ENCODE measurements at places on chromosomes 5 and 9.

- no peak overlapping the region for H3K27ac ChIP-seq
- peaks cover 9% of the 10 kb centered on the region for H3K36me3 ChIP-seq
- no peaks in the 10 kb centered on the region for H3K27me3 ChIP-seq
- peaks cover 15% of the 10 kb centered on the region for H3K4me1 ChIP-seq
- DNase-seq = no peak
- no peak overlapping the region for H3K4me3 ChIP-seq
Observed at GRCh38 chr9:120481248-120481647, 98.7 kb downstream of the CDK5RAP2 start.

- no peak overlapping the region for H3K4me3 ChIP-seq
- H3K27ac ChIP-seq = no peak overlapping the region
- no peaks in the 10 kb centered on the region for H3K36me3 ChIP-seq
- H3K4me1 ChIP-seq = peaks cover 10% of the 10 kb centered on the region
- DNase-seq = no peak
- no peaks in the 10 kb centered on the region for H3K27me3 ChIP-seq
Observed at GRCh38 chr5:68822796-68823195, 271.0 kb upstream of the SLC30A5 start.

GRCh38 chr9:122016309-122016708 is 76.8 kb downstream of the TTLL11 start:
- DNase-seq = no peak
- H3K27ac ChIP-seq = no peak overlapping the region
- no peak overlapping the region for H3K4me3 ChIP-seq
- no peaks in the 10 kb centered on the region for H3K27me3 ChIP-seq

DNA sequence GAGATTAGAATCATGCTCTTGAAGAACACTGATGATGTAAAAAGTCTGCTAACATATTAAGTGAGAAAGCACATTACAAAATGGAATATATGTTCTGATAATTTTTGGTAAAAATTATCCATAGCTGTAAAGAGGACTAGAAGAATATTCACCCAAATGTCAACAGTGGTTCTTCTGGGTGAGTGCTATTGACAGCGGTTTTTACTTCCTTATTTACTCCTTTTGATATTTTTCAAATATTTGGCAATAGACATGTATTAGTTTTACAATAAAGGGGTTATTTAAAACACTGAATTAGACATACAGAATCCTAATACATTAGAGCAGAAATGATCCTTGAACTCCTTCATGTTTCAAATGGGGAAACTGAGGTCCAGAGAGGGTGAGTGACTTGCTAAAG is 26.9 kb upstream of the MEGF9 start:
- H3K4me1 ChIP-seq = no peaks in the 10 kb centered on the region
- DNase-seq = no peak
- no peaks in the 10 kb centered on the region for H3K27me3 ChIP-seq
- H3K4me3 ChIP-seq = no peak overlapping the region

DNA sequence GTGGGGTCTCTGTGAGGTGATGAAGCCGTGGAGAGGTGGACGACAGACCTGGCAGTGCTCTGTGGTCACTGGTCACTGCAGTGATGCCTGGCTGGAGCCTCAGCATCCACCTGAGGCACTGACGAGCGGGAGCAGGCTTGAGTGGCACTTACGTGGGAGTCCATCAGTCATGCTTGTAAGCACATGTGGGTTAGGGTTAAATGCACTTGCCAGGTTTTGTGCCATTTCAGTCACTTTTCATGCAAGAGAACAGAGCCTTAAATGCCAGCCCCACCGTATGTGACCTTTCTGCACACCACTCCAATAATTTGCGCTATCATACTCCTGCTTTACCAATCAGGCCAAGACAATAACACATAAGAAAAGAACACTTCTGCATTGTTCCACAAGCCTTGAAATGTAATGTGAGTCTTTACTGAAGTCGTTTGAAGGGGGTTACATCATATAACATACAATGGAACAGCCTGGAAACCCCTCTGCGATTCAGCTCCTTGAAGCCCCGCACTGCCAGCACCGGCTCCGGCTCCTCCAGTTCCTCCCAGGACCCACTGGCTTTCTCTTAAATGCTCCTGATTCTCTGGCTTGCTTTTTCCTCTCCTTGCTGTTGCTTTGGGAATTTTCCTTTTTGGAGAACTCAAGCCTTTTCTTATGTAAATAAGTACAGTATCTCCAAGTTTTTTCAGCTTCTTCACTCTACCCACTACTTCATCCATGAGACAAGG is 59.4 kb upstream of the CTXN3 start:
- no peak overlapping the region for H3K4me3 ChIP-seq
- no peaks in the 10 kb centered on the region for H3K27me3 ChIP-seq
- no peak for DNase-seq
- H3K4me1 ChIP-seq = no peaks in the 10 kb centered on the region

GRCh38 chr5:31033295-31033694 is 160.2 kb upstream of the CDH6 start:
- peak; percentile 20 for DNase-seq
- H3K4me1 ChIP-seq = no peaks in the 10 kb centered on the region
- H3K27me3 ChIP-seq = no peaks in the 10 kb centered on the region
- H3K36me3 ChIP-seq = no peaks in the 10 kb centered on the region

- H3K4me1 ChIP-seq = no peaks in the 10 kb centered on the region
- no peak overlapping the region for H3K4me3 ChIP-seq
- H3K36me3 ChIP-seq = no peaks in the 10 kb centered on the region
- DNase-seq = no peak
- no peaks in the 10 kb centered on the region for H3K27me3 ChIP-seq
- H3K27ac ChIP-seq = no peak overlapping the region
Observed at GRCh38 chr5:125005266-125005665, 258.8 kb upstream of the ZNF608 start.

- H3K4me3 ChIP-seq = no peak overlapping the region
- no peaks in the 10 kb centered on the region for H3K36me3 ChIP-seq
- no peaks in the 10 kb centered on the region for H3K27me3 ChIP-seq
Observed at GRCh38 chr5:41778410-41778809, 91.8 kb downstream of the OXCT1 start.

DNA sequence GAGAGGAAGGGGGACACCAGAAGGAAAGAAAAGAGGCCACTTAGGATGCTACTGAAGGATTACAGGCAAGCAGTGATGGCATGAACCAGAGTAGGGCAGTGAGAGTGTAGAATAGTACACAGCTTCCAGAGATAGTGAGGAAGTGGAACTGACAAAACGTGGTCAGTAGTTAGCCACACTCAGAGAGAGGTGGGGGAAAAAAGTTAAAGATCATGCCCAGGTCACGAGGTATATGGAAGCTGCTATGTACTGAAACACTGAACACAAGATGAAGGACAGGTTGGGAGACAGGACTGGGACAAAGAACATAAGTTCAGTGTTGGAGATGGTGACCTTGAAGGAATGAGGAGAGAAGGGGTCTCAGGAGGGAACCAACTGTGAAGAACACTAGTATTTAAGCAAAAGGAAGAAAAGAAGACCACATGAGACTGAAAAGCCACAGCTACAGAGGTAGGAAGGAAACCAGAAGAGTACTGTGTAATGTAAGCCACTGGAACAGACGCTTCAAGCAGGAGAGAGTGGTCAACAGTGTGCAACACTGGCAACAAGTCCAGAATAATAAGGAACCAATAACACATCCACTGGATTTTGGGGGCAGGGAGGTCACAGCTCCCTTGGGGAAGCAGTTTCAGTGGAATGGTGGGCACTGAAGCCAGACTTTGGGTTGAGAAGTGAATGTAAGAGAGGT is 45.5 kb downstream of the ELL2 start:
- no peaks in the 10 kb centered on the region for H3K27me3 ChIP-seq
- H3K4me1 ChIP-seq = no peaks in the 10 kb centered on the region
- DNase-seq = no peak
- H3K36me3 ChIP-seq = no peaks in the 10 kb centered on the region
- H3K4me3 ChIP-seq = no peak overlapping the region
- H3K27ac ChIP-seq = no peak overlapping the region

- no peak for DNase-seq
- no peak overlapping the region for H3K4me3 ChIP-seq
- H3K36me3 ChIP-seq = no peaks in the 10 kb centered on the region
- H3K27ac ChIP-seq = no peak overlapping the region
- no peaks in the 10 kb centered on the region for H3K4me1 ChIP-seq
Observed at GRCh38 chr9:77763566-77763965, 115.4 kb upstream of the GNA14 start.

DNA sequence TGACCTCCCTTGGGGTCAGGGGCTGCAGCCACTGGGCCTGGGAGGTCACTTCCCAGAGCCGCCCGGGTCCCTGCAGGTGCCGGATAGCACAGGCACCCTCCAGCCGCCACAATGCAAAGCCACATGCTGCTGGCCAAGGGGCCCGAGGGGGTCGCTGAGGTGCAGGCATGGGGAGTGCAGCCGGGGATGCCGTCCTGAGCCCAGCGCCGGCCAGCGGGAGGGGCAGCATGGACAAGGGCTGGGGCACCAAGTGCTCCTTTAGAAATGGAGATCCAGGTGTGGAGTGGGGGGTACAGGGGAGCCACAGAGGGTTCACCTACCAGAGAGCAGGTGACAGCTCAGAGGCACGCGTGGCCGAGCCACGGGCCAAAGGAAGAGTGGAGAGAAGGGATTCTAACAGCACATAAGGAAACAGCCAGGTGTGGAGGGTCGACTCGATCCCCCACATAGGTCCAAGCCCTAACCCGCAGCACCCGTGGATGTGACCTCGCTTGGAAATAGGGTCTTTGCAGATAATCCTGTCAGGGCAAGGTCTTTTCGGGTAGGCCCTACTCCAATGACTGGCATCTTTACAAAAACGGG is 24.7 kb downstream of the ZDHHC11B start:
- no peaks in the 10 kb centered on the region for H3K27me3 ChIP-seq
- no peak overlapping the region for H3K4me3 ChIP-seq
- H3K27ac ChIP-seq = no peak overlapping the region
- H3K36me3 ChIP-seq = peaks cover 46% of the 10 kb centered on the region
- H3K4me1 ChIP-seq = peaks cover 49% of the 10 kb centered on the region

DNA sequence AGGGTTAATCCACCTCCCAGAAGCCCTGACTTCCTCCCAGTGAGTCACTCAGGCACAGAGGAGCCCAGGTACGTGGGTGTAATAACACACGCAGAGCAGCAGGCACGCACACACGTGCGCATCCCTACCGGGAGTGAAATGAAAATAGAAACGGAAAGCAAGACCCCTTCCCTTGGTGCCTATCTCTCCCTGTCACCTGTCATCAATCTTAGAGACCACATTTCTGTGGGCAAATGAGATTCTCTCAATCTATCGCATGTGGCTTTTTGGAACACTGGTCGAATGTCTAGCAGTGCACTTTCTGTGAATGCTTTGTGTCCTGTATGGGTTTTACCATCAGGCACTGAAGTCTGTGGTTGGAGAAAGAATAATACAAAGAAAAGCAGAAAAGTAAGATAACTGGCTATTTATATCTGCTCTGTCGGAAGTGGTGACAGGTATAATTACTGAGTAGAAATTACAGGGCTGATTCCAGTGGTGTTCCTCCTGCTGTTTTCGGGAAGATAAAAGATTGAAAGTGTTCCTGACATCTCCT is 137.7 kb upstream of the GRIA1 start:
- no peaks in the 10 kb centered on the region for H3K4me1 ChIP-seq
- H3K4me3 ChIP-seq = no peak overlapping the region
- peak; percentile 68 for DNase-seq
- H3K36me3 ChIP-seq = no peaks in the 10 kb centered on the region

GRCh38 chr9:94289691-94290090 is 30.6 kb downstream of the ZNF169 start:
- no peak for DNase-seq
- no peak overlapping the region for H3K27ac ChIP-seq
- H3K27me3 ChIP-seq = no peaks in the 10 kb centered on the region
- peaks cover 6% of the 10 kb centered on the region for H3K36me3 ChIP-seq
- no peaks in the 10 kb centered on the region for H3K4me1 ChIP-seq

- no peaks in the 10 kb centered on the region for H3K36me3 ChIP-seq
- no peaks in the 10 kb centered on the region for H3K4me1 ChIP-seq
- H3K27ac ChIP-seq = no peak overlapping the region
- H3K4me3 ChIP-seq = no peak overlapping the region
- H3K27me3 ChIP-seq = no peaks in the 10 kb centered on the region
- no peak for DNase-seq
Observed at GRCh38 chr9:36292641-36293040, 34.4 kb upstream of the GNE start.

DNA sequence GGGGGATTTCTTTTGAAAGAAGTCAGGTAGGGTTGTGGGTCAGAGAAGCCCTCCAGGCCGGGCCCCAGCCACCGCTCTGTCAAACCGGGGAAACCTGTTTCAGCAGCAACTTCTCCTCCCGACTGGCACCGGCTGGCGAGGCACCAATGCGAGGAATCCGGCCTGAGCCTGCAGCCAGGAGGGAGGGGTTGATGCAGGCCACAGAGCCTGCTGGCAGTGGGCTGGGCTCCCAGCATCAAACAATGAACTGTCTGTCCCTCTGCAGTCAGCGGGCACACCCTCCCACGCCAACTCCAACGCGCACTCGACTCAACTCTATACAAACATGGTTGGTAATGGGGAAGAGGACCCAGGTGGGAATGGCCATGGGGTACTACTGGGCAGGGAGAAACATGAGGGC is 12.1 kb downstream of the PCDH1 start:
- no peaks in the 10 kb centered on the region for H3K27me3 ChIP-seq
- no peak overlapping the region for H3K4me3 ChIP-seq
- DNase-seq = no peak
- peaks cover 82% of the 10 kb centered on the region for H3K36me3 ChIP-seq
- H3K27ac ChIP-seq = peak overlapping the region; percentile 52

DNA sequence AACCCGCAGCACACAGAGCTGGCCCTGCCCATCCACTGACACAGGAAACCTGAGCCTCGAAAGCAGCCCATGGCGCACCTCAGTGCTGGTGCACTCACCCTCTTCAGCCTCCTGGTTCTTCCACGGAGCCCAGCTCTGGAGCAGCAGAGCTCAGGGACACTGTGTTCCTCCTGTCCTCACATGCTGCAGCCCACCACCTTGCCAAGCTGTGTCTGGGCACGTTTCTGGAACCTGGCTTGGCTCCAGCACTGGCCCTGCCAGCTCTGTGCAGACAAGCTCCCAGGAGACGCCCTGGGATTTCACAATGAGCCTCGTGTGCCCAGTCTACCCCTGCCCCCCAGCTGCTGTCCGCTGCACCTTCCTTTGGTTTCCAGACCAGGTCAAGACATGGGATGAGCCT is 119.5 kb downstream of the SYK start:
- H3K4me1 ChIP-seq = peaks cover 21% of the 10 kb centered on the region
- H3K36me3 ChIP-seq = no peaks in the 10 kb centered on the region
- no peak overlapping the region for H3K27ac ChIP-seq
- H3K27me3 ChIP-seq = no peaks in the 10 kb centered on the region

DNA sequence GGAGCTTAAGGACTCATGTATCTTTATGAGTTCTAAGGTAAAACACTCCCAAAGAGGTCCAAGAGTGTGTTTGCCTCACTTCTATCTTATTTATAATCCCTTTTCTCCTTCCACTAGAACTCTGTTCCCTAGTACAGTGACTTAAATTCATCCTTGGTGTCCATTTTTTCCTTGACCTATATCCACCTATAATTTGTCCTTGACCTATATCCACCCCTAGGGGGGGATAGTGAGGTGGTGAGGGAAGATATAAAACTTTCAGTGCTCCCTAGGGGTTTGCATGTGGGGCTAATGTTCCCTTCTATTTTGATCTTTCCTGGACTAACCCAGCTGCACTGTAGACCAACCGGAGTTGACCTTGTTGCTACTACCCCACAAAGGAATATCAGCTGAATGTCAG is 83.5 kb upstream of the GNAQ start:
- no peaks in the 10 kb centered on the region for H3K4me1 ChIP-seq
- H3K27me3 ChIP-seq = no peaks in the 10 kb centered on the region
- DNase-seq = no peak
- H3K36me3 ChIP-seq = no peaks in the 10 kb centered on the region
